ENCODE measurements at places on chromosomes 1 and 21. TPM values are rescaled to one million over a fixed set of nuclear protein-coding genes. Genes with fewer than 3 reads are reported as not detected.

DNA sequence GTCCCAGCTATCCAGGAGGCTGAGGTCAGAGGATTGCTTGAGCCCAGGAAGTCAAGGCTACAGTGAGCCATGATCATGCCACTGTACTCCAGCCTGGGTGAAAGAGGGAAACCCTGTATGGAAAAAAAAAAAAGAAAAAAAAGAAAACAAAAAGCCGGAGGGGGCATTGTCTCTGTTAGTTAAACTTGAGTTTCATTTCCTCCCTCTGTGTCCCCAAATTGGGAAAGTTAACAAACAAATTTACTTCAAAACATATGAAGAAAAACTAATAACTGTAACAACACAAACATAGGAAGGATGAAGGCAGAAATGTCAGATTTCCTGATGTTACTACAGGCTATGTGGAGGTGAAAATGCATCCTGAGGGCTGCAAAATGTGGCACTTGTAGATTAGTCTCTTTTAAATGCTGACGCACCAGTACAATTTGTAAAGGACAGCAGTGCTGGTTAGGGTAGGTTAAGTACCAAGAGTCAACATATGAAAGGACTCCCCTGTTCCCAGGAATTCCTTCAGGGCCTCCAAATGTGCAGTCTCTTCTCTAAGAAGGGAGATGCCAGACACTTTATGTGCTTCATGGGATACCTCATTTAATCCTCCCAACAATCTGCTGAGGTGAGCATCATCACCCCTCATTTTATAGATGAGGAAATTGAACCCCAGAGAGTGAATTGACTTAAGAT lies 52.9 kb downstream of the DEGS1 start:
- peaks cover 11% of the 10 kb centered on the region for H3K36me3 ChIP-seq
- DNase-seq: no peak
- no peak overlapping the region for H3K4me3 ChIP-seq
- no peaks in the 10 kb centered on the region for H3K4me1 ChIP-seq
- H3K27ac ChIP-seq: no peak overlapping the region
- H3K27me3 ChIP-seq: no peaks in the 10 kb centered on the region

DNA sequence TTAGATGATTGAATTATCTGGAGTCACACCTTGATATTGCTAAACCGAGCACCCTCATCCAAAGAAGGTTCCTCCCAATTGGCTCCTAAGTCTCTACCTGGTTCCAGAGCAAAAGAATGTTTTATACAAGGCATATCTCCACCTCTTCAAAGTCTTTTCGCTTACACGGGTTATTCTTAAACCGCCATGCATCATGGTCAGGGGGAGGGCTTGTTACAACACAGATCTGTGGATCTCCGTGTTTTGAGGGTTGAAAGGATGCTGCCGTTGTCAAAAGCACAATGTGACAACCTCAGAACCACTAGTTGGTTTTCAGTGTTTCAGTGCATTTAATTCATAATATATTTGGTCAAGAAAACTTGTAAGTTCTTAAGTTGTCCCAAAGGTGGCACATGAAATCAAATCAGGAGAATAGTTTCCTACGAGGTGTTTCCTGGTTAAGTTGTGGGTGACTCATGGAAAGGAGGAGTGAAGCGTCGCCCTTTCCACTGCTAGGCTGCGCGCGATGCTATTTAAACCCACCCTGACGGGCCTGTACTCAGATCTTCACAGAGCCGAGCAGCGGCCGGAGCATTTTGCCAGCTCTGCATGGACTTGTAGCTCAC lies 1531.6 kb upstream of the TPTE start:
- DNase-seq: no peak
- no peak overlapping the region for H3K4me3 ChIP-seq
- no peaks in the 10 kb centered on the region for H3K4me1 ChIP-seq

DNA sequence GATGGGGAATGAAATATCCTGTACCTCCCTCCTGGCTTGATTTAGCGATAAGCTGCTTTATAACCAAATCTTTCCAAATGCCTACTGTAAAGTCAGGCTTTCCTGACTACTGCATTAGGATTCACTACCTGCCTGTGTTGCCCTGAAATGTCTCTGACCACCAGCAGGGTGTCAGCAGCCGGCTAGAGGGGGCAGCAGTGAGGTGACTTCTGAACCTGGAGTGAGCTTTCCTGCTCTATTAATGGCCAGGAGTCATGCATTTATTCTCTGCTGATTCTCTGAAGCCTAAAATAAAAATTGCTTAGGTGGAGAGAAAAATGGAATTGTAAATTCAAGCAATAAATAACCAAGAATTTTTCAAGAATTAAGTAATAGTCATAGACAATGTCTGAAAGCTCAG lies 2.5 kb downstream of the BACE2 start:
- DNase-seq: no peak
- no peak overlapping the region for H3K4me3 ChIP-seq
- no peaks in the 10 kb centered on the region for H3K36me3 ChIP-seq
- peaks cover 16% of the 10 kb centered on the region for H3K27me3 ChIP-seq
- no peaks in the 10 kb centered on the region for H3K4me1 ChIP-seq
- H3K27ac ChIP-seq: no peak overlapping the region

- no peak overlapping the region for H3K4me3 ChIP-seq
- DNase-seq: no peak
- H3K36me3 ChIP-seq: no peaks in the 10 kb centered on the region
- H3K4me1 ChIP-seq: no peaks in the 10 kb centered on the region
- no peak overlapping the region for H3K27ac ChIP-seq
- H3K27me3 ChIP-seq: no peaks in the 10 kb centered on the region
Observed at GRCh38 chr1:206439205-206439604, 31.1 kb upstream of the IKBKE start.

DNA sequence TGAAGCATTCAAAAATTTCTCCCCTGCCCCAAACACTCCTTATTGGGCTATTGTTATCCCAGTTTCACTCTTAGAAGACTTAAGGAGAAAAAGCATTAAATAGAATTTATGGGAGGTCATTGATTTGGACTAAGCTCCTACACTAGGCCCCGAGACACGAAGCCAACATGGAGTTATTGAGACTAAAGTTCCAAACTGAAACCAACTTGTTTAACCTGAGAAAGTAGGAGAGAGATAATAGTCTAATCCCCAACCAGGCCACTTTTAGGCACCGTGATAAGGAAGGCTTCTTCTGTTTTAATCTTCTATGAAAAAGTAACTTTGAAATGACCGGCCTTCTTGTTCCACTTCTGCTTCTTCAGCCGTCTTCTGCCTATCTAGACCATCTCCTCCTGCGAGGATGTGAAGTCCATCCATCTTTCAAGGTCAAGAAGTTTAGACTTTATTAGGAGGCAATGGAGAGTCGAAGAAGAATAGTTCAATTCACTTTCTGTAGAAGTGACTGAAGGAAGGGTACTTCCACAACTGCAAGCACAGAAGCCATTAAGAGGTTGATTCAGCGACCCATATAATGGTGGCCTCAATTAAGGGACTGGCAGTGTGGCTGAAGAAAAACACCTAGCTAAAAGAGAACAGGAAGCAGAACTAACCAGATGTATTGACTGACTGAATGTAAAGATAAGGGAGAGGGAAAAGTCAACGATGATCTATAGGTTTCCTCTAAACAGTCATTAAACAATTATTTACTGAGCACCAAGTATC lies 428.8 kb downstream of the SMYD3 start:
- no peaks in the 10 kb centered on the region for H3K36me3 ChIP-seq
- DNase-seq: no peak
- H3K27ac ChIP-seq: peak overlapping the region; percentile 48
- H3K4me3 ChIP-seq: no peak overlapping the region
- no peaks in the 10 kb centered on the region for H3K4me1 ChIP-seq

- no peaks in the 10 kb centered on the region for H3K36me3 ChIP-seq
- no peak overlapping the region for H3K27ac ChIP-seq
- no peak for DNase-seq
- no peak overlapping the region for H3K4me3 ChIP-seq
- H3K4me1 ChIP-seq: no peaks in the 10 kb centered on the region
Observed at GRCh38 chr1:236509647-236510401, 14.0 kb upstream of the LGALS8 start.

- H3K27me3 ChIP-seq: no peaks in the 10 kb centered on the region
- H3K4me3 ChIP-seq: no peak overlapping the region
- no peak overlapping the region for H3K27ac ChIP-seq
- H3K36me3 ChIP-seq: peaks cover 5% of the 10 kb centered on the region
- H3K4me1 ChIP-seq: no peaks in the 10 kb centered on the region
- DNase-seq: no peak
Observed at GRCh38 chr21:43758811-43759210, 17.3 kb downstream of the CSTB start.

DNA sequence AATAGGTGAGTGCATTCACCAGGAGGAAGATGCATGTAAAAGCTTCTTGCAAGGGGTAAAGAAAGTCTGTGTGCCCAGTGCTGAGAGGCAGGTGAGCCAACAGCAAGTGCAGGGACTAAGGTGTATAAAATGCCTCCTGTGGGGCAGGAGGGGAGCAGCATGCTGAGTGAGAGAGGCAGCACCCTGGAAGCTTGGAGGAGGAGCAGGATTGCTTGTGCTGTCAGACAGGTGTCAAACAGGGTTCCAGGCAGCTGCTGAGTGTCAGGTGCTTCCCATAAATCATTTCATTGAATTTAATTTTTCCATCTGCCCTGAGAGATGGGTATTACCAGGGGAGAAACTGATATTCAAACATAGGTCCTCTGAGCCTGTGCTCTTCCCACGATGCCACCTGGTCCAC lies 13.9 kb downstream of the BSND start:
- no peaks in the 10 kb centered on the region for H3K27me3 ChIP-seq
- DNase-seq: no peak
- no peak overlapping the region for H3K4me3 ChIP-seq
- H3K27ac ChIP-seq: no peak overlapping the region

DNA sequence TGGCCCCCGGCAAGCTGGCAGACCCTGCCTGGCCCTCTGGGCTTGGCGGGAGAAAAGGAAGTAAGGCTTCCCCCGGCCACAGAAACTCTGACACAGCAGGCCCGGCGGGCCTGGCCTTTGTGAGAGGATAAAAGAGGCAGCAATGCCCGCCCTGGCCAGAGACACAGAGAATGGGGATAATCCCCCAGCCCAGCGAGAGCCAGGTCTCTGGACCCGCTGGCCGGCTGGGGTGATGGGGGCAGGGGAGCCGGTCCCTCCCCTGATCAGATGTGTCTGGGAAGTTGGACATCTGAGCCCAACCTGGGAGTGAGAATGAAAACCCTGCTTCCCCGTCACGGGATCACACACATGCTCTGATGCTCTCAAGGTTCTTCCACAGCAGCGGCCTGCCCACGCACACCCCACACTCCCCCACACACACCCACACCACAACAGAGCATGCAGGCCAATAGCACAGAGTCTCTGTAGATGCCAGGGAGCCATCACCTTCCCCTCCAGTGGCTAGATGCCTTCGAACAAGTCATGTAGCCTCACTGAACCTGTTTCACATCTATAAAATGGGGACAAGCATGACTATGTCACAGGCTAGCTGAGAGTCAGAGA lies 4.2 kb downstream of the RSPO1 start:
- H3K36me3 ChIP-seq: no peaks in the 10 kb centered on the region
- no peak for DNase-seq
- H3K27me3 ChIP-seq: peaks cover 53% of the 10 kb centered on the region
- no peak overlapping the region for H3K27ac ChIP-seq
- H3K4me3 ChIP-seq: no peak overlapping the region

GRCh38 chr1:223477456-223477855 lies 84.2 kb downstream of the CCDC185 start:
- H3K36me3 ChIP-seq: no peaks in the 10 kb centered on the region
- no peak overlapping the region for H3K27ac ChIP-seq
- no peak for DNase-seq
- H3K4me1 ChIP-seq: no peaks in the 10 kb centered on the region

- no peaks in the 10 kb centered on the region for H3K27me3 ChIP-seq
- no peak for DNase-seq
- no peak overlapping the region for H3K4me3 ChIP-seq
- H3K27ac ChIP-seq: no peak overlapping the region
- peaks cover 68% of the 10 kb centered on the region for H3K4me1 ChIP-seq
- no peaks in the 10 kb centered on the region for H3K36me3 ChIP-seq
Observed at GRCh38 chr1:111639602-111640198, 20.1 kb downstream of the RAP1A start.

DNA sequence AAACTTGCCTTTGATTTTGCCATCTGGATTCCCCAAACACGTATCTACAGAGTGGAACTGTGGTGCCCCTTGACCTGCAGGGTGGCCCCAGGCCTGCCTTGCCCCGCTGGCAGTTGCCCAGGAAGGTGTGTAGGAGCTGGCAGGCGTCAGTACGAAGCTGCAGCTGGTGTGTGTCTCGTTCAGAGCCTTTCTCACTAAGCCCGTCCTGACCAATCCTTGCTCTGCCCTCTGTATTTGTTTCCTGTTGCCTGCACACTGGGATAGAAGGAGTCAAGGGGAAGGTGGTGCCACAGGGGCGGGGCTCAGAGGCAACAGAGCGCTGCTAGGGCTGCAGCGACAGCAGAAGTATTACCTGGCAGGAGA lies 5.2 kb upstream of the VSIG8 start:
- peaks cover 14% of the 10 kb centered on the region for H3K4me1 ChIP-seq
- no peaks in the 10 kb centered on the region for H3K36me3 ChIP-seq
- no peak overlapping the region for H3K27ac ChIP-seq
- no peak overlapping the region for H3K4me3 ChIP-seq

DNA sequence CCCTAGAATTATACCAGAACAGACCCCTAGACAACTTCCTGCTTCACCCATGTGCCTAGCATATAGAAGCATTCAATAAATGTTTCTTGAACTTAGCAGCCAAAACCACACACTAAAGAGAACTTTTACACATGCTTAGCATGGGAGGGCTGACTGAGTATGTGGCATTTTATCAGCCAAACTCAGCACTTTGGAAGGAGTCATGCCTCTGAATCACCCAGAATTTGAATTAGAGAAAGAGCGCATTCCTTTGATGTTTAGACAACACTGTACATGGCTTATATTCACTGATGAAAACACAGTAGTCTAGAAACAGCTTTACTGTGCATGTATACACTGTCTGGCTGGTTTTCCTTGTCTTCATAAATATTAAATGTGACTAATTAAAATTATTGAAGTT lies 26.1 kb downstream of the SPAG17 start:
- no peak overlapping the region for H3K4me3 ChIP-seq
- H3K36me3 ChIP-seq: no peaks in the 10 kb centered on the region
- H3K27ac ChIP-seq: no peak overlapping the region
- no peaks in the 10 kb centered on the region for H3K27me3 ChIP-seq
- H3K4me1 ChIP-seq: no peaks in the 10 kb centered on the region

DNA sequence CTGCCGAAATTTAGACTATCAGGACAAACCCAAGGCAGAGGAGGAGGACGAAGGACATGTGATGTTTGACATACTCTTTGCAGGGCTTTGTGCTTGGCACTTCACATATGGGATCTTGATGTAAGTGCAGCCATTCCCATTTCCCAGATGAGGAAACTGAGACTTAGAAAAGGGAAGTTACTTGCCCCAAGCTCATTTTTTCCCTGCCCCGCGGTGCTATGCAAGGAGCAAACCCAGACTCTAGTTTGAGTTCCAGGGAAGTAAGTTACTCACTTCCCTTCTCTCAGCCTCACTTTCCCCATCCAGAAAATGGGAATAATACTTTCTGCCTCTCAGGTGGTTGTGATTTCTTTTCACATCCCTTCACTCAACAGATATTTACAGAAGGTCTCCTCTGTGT lies 4.5 kb upstream of the FOXO6 start:
- no peak overlapping the region for H3K4me3 ChIP-seq
- H3K36me3 ChIP-seq: no peaks in the 10 kb centered on the region
- DNase-seq: no peak
- peaks cover 8% of the 10 kb centered on the region for H3K4me1 ChIP-seq
- H3K27ac ChIP-seq: no peak overlapping the region

Gene BCL2L15
- 1.2 TPM for total RNA-seq

Gene OR2T12
- total RNA-seq: not detected

Gene AIRE
- not detected for total RNA-seq

Gene HSF2BP
- total RNA-seq: 0.53 TPM

Gene GJA9
- total RNA-seq: not detected

Gene SPRR5
- total RNA-seq: not detected

All from CD8-positive, alpha-beta memory T cell (primary cell).